ENCODE measurements at places on chromosomes 1 and 21. TPM values are rescaled to one million over a fixed set of nuclear protein-coding genes. Genes with fewer than 3 reads are reported as not detected.

The CCDC185 gene
- not detected for total RNA-seq

The NCAM2 gene
- 0.12 TPM for total RNA-seq

The NLRP3 gene
- 3.1 TPM for total RNA-seq

The ATP1A1 gene
- total RNA-seq, result 52.3 TPM

The SYT2 gene
- not detected for total RNA-seq

The OR14K1 gene
- not detected for total RNA-seq

The GBP6 gene
- total RNA-seq, result not detected

The RAP1GAP gene
- 0.96 TPM for total RNA-seq

The SERPINC1 gene
- 0.39 TPM for total RNA-seq

The EEIG2 gene
- 47.8 TPM for total RNA-seq

The SLC5A9 gene
- not detected for total RNA-seq

All from RPMI7951 (cell line).